Stimulated activated CD8-positive, alpha-beta memory T cell treated with anti-CD3 and anti-CD28 coated beads, Interleukin-4, amount 100 ng/mL, for 4 hours (primary cell): ENCODE measurements at places on chromosomes 5 and 9.

GRCh38 chr5:107782561-107783169 is 111.9 kb upstream of the EFNA5 start:
- no peak for DNase-seq

DNA sequence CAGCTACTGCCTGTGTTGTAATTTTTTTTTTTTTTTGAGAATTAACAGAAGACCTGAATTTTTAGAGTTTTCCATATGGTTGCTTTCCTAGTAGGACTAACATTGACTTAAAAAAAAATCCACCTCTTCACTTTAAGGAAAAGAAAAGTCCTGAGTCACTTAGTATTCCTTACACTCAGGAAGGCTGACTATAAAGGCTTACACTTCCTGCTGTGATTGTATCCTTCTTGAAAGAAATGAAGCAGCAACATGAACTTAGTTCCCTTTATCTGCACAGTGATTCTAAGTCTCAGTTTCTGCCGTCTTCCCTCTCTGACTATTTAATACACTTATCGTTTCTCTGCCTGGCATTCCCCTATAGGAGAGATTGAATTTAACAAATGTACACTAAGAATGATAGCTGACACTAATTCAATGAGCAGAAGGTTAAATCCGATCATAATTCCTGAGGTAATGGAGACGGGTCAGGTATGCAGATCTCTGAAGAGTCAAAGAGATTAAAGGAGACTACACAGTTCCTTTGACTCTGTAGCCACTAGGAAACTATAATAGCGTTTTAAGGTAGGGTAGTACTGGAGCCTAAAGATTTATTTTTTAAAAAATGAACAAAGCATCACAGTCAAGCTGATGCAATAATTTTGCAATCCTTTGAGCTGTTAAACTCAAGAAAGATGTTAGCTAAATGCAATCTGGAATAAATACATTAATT is 185.1 kb upstream of the ELAVL2 start:
- DNase-seq = no peak

GRCh38 chr5:99019254-99019653 is 90.4 kb upstream of the CHD1 start:
- no peak for DNase-seq

GRCh38 chr5:7540736-7541485 is 145.0 kb downstream of the ADCY2 start:
- no peak for DNase-seq

- no peak for DNase-seq
Observed at GRCh38 chr5:37490120-37490810, 111.1 kb downstream of the WDR70 start.

- no peak for DNase-seq
Observed at GRCh38 chr5:150113047-150113744, 26.8 kb upstream of the CSF1R start.

- no peak for DNase-seq
Observed at GRCh38 chr5:180251141-180251540, 40.7 kb downstream of the MAPK9 start.

GRCh38 chr5:14679595-14679994 is 15.1 kb downstream of the OTULIN start:
- no peak for DNase-seq

DNA sequence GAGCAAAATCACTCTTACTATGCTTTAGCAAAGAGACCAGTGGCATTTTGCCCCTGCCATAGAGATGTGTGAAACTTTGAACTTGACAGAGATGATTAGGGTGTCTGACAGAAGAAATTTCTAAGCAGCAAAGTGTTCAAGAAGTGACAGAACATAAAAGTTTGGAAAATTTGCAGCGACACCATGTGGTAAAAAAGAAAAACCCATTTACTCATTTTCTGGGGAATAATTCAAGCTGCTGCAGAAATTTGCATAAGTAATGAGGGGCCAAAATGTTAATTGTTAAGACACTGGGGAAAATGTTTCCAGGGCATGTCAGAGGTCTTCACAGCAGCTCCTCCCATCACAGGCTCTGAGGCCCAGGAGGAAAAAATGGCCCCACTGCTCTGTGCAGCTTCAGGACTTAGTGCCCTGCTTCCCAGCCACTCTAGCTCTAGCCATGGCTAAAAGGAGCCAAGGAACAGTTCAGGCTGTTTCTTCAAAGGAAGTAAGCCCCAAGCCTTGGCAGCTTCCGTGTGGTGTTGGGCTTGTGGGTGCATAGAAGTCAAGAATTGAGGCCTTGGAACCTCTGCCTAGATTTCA is 6.1 kb upstream of the AP3B1 start:
- no peak for DNase-seq

DNA sequence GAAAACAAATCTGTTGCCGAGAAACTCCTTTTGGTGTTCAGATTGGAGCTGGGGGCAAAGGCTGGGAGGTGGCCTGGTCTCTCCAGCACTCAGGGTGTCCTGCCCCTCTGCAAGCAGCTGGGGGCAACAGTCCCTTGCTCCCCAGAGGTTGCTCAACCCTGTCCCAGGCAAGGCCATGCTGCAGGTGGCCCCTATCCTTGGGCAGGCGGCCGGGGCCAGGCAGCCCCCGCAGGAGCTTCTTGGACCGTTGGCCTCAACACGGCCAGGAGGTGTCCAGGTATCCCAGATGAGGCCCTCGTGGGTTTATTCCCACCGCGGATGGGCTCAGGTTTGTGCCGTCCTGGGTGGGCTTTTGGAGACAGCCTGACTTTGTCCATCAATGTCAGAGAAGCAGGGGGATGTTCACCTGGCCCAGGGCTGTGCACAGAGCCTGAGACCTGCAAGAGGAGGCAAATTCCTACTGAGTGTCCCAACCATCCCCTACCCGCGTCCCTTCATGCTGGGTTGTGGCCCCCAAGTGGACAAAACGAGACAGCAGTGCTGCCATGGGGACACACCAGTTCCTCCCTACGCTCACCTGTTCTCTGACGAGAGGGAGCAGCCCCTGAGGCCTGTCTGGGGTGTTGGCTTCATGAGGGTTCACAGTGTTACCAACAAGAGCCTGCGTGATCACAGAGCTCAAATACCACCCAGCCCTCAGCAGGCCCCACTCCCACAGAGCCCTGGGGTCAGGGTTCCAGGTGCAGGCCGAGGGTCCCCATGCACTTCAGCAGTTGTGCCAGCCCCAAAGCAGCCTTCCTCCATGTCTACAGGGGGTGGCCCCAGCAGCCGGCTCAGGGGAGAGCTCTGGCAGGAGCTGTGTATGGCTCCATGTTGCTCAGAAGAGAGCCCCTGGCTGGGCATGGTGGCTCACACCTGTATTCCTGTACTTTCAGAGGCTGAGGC is 9.5 kb upstream of the CCDC187 start:
- no peak for DNase-seq

DNA sequence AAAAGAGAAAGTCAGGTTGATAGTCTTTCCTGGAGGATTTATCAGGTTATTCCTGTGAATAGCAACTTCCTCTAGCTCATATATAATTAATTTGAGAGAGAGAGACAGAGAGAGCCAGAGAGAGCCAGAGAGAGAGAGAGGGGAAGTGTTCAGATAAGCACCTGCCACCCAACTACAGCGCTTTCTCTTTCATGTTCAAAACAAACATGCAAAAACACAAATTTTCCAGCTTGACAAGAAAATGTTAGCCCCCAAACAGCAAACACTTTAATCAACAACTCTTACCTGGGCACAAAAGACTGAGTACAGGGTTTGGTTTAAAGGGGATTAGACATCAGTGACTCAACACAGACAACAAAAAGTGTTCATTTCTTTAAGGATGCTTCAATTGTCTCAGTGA is 61.7 kb upstream of the PLPP6 start:
- no peak for DNase-seq

DNA sequence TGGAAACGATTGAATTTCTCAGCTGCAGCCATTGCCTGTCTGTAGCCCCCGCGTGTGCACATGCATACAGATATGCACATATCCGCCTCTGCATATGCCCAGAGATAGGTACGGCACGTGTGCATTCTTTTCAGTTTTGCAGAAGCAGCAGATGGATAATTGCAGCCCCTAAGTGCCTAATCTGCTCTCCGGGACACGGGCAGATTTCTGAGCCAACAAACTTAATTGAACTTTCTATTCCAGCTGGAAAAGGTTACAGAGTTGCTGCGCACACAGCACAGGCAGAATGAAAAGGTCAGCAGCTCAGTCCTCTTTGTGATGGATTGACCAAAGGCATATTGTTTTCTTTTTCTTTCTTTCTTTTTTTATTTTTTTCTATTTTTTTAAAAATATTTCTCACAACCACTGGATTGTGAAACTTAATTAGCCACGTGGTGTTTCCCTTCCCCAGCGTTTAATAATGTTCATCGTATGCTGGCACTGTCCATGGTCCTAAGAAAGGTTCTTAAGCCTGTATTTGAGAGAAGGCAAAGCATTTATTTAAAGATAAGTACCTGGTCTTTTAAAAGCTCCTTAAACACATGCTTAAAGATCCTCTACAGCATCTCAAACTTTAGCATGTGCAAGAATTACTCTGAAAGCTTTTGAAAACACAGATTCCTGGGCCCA is 270.2 kb upstream of the BRINP1 start:
- no peak for DNase-seq

DNA sequence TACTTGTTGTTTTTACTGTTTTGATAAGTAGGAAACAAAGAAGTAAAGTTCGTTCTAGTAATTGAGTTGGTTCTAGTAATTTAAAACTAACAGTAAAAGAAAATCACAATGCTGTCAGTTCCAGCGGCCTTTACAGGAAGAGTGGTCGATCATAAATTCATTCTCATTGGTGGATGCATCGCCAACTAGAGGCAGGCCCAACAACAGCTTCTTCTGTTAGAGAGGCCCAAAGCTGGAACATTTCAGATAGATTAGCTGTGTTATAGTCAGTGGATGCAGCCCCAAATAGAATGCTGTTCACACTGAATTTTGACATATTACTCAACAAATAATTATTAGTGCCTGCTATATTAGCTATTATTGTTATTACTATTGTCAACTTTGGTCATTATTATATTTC is 80.8 kb downstream of the ARRDC3 start:
- DNase-seq = no peak

- no peak for DNase-seq
Observed at GRCh38 chr5:34544403-34544802, 111.7 kb upstream of the RAI14 start.

- DNase-seq = peak; percentile 10
Observed at GRCh38 chr5:40436535-40437237, 243.0 kb upstream of the PTGER4 start.

DNA sequence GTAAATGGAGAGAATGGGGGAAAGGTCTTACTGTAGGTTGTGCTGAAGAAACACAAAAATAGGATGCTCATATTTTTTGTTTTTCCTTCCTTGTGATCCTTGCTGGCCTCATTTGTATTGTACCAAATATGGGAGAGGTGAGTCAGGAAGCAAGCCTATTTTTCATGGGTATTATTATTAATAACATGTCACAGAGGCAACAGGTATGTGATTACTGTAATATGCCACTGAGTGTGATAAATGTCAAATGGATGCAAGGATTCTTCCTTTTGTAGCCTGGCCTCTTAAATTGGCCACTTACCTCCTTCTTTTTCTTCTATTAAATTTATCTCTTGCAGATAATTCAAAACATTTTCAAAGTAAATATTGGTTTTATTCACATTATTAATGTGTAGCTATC is 10.2 kb downstream of the LECT2 start:
- no peak for DNase-seq

DNA sequence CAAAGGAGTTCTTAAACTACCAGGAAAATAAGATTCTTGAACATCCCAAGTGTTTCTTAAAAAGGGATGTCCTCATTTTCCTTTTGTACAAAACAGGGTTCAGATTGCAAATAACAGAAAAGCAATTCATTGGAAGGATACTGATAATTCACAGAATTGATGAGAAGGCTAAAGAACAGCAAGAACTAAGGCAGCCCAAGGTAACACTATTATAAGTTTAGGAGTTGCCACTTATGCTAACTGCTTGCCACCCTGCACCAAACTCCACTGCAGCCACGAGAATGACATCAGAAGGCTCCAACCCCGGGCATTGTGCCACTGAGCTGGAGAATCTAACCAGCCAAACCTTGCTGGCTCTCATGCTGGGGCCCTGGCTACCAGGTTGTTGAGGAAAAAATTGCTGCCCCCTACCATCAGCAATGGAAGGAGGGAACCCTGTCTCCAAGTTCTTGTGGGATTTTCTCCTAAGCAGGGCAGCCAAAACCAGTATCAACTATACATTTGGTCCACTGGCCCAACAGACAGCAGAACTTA is 123.4 kb downstream of the ARL15 start:
- DNase-seq = no peak

GRCh38 chr9:14347406-14348122 is 33.6 kb upstream of the NFIB start:
- no peak for DNase-seq

- peak; percentile 7 for DNase-seq
Observed at GRCh38 chr5:76818844-76819831, at the start of gene F2RL1. Gene F2RL1, plus strand, starts transcription at chr5:76819030. Its CDS starts 153 bp downstream, at chr5:76819183.

DNA sequence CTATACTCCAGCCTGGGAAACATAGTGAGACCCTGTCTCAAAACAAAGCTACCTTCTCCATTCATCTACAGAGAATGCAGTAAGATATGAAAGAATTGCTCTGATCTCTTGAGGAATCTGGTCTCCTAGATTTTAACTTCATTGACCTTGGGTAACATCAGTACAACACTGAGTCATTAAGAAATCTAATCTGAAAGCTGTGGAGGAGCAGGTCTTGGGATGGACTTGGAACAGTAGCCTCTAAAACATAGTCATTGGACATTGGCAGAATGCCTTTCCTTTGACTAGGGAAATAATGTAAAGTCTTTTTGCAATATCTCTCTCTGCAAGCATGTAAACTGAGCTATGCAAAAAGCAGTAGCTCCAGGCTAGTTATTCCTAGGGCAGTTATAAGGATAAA is 58.1 kb downstream of the KCNN2 start:
- DNase-seq = no peak
